ENCODE measurements at places on chromosomes 7 and 10. TPM values are rescaled to one million over a fixed set of nuclear protein-coding genes. Genes with fewer than 3 reads are reported as not detected.

Gene IFIT2
- total RNA-seq, result 38.9 TPM

GRCh38 chr10:35351021-35351420 lies 14.7 kb downstream of the CCNY start:
- no peak for DNase-seq

DNA sequence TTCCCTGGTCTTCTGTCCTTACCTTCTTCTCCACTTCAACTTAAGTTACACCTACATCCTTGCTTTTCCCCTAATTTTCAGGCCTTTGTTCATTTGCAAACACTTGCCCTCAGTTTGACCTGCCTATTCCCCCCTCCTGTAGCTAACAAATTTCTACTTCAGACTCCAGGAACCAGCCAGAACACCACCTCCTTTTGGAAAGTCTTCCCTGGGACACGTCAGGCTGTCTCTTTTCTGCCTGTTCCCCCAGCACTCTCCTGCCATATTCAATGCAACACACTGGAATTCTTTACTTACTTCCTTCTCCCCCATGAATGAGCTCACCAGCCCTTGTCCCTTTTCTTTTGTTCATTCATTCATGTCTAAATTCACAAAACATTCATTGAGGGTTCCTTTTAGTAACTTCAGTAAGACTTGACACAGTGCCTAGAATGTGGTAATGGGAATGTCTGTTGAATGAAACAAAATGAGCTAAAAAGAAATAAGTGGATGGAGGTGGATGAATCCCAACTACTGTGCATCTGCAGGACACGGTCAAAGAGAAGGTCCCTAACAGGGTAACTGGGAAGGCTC lies 478.0 kb downstream of the KCNMA1 start:
- DNase-seq, result no peak

DNA sequence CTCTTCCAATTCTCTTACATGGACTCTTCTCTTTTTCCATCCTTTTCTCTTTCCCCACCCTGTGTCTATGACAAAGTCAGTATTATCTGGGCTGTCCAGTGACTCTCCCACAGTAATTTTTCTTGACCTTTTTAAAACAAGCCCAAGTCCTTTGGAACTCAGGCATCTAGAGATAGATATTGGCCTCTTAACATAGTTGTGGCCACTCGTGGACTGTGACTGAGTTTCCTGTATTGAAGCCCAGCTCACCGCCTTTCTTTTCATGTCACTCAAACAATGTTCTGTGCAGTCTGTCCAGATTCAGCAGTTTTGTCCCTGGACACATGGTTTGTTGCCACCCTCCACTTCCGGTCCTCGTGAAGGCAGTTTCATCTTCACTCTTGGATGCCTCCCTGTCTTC lies 110.9 kb upstream of the CDC14C start:
- no peak for DNase-seq

GRCh38 chr7:31337002-31337565 lies 3.4 kb downstream of the NEUROD6 start:
- no peak for DNase-seq

DNA sequence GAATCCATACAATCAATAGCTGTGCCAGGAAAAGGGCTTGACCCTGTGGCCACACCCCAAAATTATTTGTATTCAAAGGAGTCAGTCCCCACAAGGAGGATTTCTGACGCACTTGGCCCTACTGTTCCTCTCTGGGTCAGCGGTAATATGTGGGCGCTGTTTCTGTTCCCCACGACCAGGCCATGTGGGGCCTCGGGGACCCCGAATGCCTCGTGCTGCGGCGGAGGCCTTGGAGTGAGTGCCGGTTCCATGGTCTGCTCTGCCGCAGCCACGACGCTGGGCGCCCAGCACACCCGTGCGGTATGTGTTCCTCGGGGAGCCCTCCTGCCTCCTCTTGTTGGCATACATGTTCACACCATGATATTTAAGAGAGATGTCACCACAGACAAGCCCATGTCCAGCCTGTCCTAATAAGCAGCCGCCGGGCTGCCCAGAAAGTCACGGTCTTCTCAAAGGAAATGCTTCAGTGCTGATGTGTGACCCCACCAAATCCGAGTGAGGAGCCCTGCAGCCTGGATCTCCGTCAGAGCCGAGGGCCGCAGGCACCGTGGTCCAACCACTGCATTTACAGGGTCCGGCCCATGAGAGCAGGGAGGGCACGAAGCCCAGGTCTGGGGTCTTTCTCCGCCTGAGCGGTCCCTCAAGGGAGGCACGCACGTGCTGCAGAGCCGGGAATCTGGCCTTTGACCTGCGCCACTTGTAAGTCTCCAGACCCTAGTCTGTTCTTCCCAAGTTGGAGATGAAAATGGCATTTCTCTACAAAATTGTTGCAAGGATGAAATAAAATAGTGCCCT lies 36.0 kb downstream of the EN2 start:
- no peak for DNase-seq

DNA sequence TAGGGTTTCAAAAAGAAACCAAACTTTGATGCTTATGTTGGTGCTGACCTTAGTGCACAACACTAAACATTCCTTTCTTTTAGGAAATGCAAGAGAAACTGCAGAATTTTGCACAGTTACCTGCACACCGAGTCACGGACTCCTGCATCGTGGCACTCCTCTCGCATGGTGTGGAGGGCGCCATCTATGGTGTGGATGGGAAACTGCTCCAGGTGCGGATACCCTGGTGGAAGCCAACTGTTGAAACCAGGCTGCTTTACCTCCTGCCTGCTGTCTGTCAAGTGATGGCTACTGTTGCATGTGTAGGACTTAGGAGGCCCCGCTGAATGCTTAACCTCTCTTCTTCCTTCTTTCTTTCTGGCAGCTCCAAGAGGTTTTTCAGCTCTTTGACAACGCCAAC lies 11.7 kb downstream of the CASP2 start:
- DNase-seq, result peak; percentile 70

DNA sequence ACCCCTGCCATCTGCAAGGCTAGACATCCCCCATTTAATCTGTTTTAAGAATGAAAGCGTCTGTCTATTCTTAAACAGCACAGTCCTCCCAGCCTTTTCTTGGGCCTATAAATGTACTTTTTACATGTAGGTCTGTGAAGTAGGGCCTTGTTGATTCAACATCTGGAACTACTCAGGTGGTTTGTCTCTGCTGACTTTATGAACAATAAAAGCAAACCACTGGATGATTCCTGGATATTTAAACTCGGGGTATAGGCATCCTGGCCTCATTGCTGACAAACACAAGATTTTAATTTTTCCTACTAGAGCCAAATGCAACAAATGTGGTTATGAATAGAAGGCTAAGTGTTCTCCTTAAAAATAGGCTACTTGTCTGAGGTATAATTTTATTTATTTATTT lies 198.3 kb downstream of the WDR11 start:
- DNase-seq, result no peak
